ENCODE measurements at places on chromosomes 12 and 14.
A peak's percentile ranks its signal among the peaks of the same experiment; 100 is the strongest.

GRCh38 chr14:106845286-106846087, 1319.1 kb downstream of the TMEM121 start:
- peak; percentile 22 for DNase-seq

DNA sequence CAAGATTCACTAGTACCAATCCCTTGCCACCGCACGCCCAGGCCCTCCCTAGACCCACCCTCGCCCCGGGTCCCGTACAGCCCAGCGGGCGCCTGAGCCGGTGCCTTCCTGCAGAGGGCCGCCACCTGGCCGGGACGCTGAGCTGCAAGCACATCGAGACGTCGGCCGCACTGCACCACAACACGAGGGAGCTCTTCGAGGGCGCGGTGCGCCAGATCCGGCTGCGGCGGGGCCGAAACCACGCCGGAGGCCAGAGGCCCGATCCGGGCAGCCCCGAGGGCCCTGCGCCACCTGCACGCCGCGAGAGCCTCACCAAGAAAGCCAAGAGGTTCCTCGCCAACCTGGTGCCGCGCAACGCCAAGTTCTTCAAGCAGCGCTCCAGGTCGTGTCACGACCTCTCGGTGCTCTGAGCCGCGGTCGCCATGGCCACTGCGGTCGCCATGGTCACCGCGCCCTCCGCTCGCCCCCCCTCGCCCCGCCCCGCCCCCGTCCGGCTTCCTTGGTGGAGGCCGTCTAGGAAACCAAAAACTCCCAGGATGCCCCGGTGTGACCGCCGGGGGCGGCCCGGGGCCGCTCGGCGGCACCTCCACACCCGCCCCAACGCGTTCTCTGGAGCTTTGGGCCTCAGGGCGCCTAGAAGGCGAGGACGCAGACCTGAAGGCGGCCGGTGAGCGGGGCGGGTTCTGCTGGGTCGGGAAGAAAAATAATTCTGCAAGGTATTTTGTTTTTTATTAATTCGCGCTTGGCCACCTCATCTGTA, 3.7 kb downstream of the REM2 start:
- peak; percentile 86 for DNase-seq

DNA sequence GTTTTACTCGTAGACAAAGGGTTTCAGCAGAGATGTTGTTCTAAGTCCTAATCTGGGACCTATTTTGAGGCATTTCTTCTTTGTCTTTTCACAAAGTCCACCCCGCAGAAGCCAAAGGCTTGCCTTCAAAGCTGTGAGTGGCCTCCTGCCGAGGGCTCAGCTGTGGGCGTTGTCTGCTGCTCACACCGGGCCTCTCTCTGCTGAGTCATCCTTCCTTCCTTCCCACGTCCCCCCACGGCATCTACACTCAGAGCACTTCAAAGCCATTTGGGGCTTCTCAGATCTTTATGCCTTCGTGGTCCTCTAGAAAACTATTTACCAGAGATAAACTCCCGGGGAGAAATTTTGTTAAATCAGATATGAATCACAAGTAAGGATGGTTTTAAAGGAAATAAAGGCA, 115.9 kb upstream of the TMPO start:
- DNase-seq: peak; percentile 53

DNA sequence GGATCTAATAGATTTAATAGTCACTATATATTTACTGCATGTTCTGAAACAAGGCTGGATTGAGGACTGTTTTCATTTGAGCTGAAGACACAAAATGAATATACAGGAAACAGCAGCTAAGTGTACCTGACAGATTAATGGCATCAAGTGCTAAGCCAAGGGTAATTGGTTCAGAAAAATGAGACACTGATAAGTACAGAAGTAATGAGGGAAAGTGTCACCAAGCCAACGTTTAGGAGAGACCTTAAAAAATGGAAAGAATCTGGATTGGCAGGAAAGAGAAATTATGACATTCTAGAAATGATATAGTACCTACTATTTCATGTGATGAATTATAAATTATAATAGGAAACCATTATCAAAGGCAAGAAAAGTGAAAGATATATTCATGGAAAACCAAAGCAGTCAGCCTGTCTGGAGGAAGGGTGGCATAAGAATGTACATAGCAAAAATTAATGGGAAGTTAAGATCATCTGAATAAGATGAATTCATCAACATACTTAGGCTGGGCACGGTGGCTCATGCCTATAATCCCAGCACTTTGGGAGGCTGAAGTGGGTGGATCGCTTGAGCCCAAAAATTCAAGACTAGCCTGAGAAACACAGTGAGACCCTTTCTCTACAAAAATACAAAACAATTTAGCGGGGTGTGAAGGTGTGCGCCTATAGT, 21.0 kb upstream of the DUSP16 start:
- no peak for DNase-seq

DNA sequence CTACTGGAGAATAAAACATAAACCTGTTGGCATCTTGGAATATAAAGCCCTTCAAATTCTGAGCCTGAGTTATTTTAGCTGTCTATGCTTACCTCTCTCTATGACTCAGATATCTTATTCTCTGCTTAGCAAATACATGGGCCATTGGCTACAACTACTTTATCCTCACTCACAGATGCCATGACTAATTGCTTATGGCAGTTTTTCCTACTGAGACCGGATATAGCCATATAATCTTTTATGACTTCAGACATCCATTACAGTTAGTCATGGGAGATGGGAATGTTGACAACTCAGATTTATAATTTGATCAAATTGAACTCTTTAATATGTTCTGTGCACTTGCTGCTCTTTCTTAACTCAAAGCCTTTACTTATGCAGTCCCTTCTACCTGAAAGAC, 502.4 kb upstream of the ATP2B1 start:
- DNase-seq: no peak

DNA sequence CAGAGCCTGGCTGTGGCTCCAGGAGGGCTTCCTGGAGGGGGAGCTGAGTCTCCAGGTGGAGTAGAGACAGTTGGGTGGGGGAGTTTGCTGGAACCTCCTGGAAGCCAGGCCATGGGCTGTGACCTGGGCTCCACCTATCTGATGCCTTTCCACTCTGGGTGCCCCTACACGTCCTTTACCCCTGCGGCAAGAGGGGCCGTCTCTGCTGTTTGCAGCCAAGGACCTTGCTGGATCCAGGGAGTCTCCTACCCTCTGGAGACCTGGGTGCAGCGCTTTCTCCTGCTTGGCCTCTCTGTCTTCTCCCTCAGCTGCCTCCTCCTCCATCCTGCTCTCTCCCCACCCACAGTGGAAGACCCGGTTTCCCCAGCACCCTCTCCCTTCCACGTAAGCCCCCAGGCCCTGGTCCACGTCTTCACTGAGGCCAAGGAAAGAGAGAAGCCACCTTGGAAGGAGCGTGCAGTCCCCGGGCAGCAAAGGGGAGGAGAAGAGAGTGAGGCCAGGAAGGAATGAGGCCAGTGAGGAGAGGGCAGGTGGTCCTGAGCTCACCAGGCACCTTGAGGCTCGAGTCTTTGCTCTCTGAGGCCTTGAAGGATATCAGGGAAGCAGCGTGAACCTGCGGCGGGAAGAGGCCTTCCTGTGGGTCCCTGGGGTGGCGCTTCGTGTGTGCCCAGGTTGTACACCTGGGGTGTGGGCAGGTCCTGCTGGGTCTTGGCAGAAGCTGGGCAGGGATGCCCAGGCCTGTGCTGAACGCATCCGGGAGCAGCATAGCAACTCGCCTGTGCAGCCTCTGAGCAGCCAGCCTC, 294.3 kb upstream of the RTL1 start:
- no peak for DNase-seq

- DNase-seq: no peak
Observed at GRCh38 chr14:24705840-24706239, 71.8 kb upstream of the GZMB start.

DNA sequence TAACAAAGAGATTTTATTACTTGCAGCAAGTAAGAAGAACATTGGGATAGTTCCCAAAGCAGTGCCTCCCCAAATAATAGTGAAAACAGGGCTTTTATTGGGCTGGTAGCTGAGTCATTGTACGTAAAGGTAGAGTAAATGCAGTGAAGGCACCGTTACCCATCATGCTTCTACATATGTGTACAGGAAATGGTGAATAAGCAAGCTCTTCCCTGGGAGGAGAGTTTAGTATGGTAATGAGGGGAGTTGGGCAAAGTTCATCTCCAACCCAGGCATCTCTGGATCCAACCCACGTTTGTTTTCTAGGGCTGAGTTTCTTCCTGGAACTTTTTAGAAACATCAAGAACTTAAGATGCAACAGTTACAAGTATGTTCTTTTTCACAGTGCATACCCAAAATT, 56.2 kb downstream of the KCNK13 start:
- DNase-seq: no peak

GRCh38 chr12:95759718-95760117, 30.8 kb downstream of the NTN4 start:
- DNase-seq: no peak

DNA sequence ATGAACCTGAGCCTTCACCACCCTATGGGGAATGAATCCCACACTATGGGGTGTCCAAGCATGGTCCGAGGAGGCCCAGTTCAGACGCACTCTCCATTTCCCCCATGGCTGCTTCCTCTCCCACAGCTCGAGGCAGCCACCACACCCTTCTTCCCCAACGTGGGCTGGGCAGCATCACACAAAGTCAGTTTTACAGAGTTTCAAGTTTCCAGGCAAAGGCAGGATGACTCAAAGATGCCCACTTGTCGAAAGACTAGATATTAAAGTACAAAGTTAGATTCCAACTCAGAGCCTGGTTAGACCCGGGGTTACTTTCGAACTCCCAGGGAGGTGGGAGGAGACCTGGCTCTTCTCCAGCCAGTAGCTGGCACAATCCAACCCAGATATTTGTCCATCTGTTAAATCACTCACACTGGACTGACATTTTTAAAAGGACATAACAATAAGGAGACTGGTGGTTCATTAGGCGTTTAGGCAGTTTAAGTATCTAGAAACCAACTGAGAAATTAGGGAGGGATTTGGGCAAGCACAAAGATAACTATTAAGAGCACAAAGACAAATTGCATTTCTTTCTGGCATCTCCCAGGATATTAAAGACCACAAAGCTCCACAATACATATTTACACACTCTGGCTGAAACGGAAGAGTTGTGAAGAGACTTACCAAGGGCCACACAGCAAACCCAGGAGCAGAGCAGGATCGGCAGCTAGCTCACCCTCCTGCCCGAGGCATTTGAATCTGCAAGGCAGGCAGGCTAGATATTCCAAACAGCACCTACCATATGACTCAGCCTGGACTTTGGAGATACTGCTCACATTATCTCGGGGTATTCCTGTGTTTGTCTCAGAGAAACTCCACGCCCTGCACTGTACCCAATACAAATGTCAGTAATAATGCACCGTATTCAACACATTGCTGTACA, 34.8 kb downstream of the TMCC3 start:
- DNase-seq: no peak

- DNase-seq: no peak
Observed at GRCh38 chr14:50421499-50421898, 24.8 kb upstream of the CDKL1 start.

GRCh38 chr14:52267501-52268278, at the start of gene PTGDR:
Gene PTGDR (plus strand): TSS chr14:52267698. CDS start chr14:52267815, 117 bp downstream.
- DNase-seq: peak; percentile 67

DNA sequence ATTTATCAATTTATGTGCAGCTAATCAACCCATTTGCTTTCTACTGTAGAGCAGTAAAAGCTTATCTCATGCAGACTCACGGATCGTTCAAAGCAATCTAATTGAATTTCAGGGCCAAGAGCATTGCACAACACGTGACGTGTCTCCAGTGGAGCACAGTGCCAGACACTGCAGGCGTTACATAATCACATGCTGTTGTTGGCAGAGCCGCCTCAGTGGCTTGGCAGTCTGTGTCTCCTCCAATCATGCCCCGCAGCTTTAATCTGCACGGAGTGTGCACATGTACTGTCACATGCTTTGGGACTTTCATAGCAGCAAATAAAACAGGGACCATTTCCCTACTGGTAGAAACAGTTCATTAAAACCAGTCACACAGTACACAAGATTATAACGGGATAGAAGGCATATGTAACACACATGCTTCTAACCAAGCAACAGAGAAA, 309.3 kb downstream of the ITPR2 start:
- no peak for DNase-seq

DNA sequence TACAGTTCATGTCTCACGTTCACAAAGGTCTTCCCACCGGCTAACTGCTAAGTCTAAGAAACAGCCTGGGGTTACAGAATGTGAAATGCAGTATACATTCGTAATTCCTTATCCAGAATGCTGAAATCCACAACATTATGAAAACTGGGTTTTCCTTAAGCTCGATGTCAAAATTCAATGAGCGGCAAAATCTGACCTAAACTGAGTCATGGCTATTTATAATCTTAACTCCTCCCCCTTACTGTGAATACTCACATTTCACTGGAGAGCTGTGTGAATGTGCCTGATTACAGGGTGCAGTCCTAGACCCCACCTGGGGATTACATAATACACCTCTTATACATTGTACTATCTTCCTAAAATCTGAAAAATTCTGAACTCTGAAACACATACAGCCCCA, 35.3 kb downstream of the STX2 start:
- no peak for DNase-seq

DNA sequence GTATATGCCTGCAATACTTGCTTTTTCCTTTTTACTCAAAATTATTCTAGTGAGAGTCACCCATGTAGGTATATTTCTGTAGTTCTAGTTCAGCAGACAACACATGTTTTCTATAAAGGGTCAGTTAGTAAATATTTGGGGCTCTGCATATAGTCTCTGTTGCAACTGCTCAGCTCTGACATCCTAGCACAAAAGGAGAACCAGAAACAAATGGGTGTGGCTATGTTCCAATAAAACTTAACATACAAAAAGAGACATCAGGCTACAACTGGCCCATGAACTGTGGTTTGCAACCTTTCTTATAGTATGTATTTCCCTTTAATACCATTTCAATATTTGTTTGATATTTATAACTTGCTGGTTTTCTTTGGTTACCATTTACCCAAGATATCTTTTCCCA, 11.9 kb downstream of the NT5DC3 start:
- no peak for DNase-seq

DNA sequence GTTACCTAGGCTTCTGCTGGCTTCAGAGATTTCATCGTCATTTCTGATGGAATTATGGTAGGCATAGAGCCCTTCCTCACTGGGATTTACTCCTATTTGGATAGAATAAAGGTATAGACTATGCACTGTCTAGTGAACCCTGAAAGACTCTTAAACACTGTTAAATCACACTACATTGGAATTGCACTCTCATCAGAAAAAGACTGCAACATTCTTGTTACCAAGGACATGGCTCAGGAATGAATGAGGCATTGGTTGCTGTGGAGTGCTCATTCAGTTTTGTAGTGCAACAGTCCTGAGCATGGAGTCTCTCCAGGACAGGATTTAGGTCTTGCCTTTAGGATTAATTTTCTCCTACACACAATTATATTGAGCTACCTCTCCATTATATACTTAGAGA, 483.0 kb downstream of the NRXN3 start:
- DNase-seq: no peak

DNA sequence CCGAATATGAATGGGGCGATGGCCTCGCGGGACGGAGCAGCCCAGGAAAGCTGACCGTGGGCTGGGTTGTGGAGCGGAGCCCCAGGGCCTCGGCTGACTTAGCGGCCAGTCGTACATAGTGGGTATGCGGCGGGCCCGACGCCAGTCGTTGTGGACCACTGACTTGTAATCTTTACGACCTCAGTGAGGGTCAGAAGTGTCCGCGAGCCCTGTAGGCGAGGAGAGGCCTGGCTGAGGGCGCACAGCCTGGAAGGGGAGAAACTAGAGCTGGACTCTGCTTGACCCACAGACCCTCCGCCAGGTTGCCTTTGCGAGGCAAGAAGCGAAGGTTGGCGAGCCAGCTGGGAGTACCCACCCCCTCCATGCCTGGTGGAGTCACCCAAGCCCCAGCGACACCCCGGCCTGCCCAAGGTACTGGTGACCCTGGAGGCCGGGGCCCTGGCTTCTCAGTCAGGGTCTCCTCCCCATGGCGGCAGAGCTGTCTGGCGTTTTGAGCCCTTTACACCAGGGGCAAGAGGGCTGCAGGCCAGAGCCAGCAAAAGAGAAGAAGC, 15.6 kb upstream of the DYNC1H1 start:
- DNase-seq: no peak

Data from CD4-positive, alpha-beta T cell treated with Interleukin-12 subunit alpha and Interleukin-12 subunit beta, for 1 hour (primary cell).